ENCODE measurements at places on chromosomes 4 and X.
A peak's percentile ranks its signal among the peaks of the same experiment; 100 is the strongest.

GRCh38 chrX:18377796-18378195 lies 23.3 kb upstream of the SCML2 start:
- no peak for DNase-seq

DNA sequence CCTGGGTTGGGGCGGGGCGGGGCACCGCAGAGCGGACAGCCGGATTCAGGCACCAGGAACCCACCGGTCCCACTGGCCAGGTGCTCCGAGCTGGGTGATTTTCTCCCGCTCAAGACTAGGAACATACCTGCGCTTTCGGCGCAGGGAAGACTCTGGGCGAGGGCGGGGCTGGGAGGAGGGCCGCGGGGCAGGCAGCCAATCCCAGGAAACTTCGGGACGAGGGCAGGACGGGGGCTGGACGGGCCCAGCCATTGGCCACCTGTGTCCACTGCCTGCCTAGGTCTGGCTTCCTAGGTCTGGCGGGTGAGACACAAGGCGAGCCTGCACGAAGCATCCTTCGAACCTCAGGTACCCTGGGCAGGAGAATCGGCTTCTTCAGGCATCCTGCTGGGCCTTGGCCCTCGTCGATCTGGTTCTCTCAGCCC lies 274 bp upstream of the ERVMER34-1 start:
- peak; percentile 58 for DNase-seq

- peak; percentile 62 for DNase-seq
These were observed 725 bp downstream of the FAM120C start for GRCh38 chrX:54182194-54182863.

DNA sequence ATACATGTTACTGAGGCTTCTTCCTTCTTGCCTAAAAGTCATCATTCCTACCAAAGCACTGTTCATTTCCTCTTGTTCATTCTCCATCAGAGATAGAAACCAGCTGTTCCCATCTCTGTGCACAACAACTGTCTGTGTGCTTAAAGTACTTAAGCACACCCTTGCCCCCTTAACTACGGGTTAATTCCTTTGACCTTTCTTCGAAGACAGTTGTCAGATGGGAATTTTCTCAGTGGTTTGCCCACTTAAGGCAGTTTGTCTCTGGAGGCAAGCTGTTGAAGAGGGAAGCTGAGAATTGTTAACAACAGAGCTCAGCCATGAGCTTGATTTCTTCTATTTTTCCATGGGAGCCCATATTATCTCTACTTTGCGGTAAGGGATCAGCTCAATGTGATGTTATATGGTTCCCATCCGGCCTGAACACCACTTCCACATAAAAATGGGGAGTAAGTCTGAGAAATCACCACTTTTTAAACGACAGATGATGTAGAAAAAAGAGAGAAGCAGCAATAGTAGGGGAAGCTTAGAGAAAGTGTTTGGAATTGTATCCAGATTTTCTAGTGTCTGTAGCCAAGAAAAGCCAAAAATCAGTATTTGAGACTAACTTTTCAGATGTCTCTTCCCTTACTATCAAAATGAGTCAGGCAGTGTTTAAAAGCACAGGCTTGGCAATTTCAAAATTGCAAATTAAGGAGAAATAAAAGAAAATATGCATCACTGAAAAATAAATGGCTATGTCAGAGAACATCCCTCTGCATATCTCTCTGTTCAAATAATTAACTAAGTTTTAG lies 194.4 kb downstream of the SLIT2 start:
- no peak for DNase-seq

DNA sequence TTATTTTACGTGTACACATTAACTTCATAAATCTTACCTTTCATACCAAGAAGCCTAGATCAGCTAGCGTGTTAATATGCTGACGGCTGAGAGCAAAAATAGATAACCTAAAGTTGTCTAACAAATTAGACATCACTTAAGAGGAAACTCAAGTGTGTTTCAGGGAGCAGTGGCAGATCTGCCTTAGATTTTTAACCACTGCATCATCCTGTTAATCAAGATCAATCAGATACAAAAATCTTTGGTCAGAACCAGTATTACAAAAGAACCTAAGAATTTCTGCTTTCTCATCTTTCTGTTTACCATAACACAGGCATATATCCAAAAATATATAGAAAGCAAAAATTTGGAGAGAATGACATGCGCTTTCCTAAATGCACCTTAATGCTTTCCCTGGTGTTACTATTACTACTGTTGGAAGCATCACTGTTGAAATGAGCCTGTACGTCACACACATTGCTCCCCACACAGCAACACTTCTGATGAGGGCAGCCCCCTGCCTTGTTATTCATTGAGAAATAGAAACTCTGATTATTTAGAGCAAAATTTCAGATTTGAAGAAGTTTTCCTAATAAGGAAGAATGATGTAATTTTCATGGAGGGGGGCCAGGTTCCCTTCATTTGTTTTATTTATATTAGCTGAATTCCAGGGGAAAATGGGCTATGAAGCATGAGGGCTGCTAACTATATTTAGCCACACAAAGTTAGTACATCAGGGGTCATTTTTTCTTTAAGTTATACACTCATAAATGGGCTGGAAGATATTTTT lies 152.3 kb downstream of the CBR4 start:
- DNase-seq: no peak

- no peak for DNase-seq
These were observed 254.4 kb upstream of the BOD1L1 start for GRCh38 chr4:13881892-13882291.

DNA sequence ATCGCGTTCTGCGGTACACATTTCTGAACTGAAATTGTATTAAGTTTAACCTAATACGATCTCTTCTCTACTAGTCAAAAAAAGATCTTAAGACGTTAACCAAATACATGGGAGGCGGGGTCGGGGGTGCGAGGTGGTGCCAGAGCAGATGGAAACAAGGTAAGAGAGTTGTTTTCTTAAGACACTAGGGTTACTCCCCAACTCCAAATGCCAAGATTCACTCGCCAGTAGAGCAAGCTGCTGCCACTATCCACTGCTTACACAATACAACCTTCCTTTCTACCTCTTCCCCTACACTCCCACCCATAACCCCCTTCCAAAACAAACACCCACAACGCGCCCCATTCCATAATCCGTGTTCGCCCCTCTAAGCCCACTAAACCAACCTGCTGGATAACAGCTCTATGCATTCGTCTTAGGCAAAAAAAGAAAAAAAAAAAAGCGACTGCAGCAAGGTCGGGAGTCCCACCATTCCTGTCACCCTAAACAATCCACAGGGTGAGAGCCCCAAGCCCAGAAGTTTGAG lies 1.3 kb downstream of the LCORL start:
- DNase-seq: no peak
